ENCODE measurements at places on chromosomes 7 and 10. TPM values are rescaled to one million over a fixed set of nuclear protein-coding genes. Genes with fewer than 3 reads are reported as not detected.
A peak's percentile ranks its signal among the peaks of the same experiment; 100 is the strongest.

GRCh38 chr7:81770728-81771223 is 929 bp upstream of the HGF start:
- DNase-seq, result no peak

DNA sequence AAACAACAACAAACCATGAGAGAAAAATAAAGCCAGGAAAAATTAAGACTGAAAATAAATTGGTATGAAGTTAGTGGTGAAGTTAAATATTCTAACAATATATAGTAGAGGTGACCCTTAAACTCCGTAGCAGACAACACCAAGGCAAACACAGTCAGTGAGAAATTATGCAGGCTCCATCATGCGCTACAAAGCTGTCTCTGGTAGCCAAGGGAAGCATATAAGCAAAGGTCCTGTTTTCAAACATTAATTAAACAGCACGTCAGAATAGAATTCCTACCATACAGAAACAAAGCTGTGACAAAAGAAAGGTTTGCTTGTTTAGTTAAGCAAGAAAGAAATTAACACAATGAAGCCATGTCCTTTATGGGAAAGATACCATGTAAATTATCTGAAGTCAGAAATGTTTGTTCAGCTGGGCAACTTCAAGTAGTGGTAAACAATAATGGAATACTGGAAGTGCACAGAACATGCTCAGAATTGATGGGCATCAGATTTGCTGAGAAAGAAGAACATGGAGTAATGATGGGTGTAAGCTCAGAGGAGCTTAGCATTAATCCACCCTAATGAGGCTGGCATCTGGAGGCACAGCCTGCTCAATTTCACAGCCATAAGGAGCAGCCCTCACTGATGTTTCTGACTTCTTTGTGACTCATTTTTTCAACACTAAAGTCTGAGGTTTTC is 75.7 kb downstream of the IGF2BP3 start:
- DNase-seq, result no peak

DNA sequence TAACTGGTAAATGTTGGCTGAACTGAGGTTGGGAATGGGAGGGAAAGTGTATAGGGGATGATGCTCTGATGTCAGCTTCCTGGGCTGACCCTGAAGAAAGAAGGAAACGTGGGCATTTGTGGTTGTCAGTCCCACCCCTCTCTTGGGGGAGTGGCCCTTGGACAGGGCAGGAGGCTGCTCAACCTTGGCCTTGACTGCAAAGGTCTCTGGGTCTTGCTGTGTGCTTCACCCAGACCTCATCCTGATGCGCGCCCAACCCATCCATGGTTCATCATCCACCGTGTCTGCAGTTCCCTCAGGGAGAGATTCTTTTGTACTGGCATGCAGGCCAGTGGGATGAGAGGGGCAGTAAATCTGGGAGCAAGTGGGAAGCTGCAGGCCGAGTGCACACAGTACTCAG is 4.7 kb upstream of the ZYX start:
- no peak for DNase-seq

DNA sequence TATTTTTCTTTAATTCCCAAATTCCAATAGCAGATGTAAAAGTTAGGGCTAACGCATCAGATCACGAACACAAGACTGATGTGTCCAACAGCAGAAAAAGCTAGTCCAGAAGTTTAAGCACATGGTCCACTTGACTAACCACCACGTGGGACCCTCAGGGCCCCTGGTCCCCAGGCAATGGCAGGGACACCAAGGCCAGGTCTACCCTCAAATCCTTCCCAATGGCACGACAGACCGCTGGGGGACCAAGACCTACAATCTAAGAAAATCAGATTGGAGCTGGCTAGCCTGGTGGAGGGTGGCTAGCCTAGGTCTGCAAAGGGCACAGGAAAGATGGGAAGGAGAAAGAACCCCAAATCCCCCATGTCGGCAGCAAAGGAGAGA is 1.5 kb downstream of the GIGYF1 start:
- no peak for DNase-seq

GRCh38 chr7:22488643-22489462 is 11.1 kb downstream of the STEAP1B start:
- DNase-seq, result peak; percentile 47

Gene NEURL1
- total RNA-seq, result 1.6 TPM

Gene CCL26
- not detected for total RNA-seq

Gene RADIL
- total RNA-seq, result 0.28 TPM

Measured in activated naive CD8-positive, alpha-beta T cell treated with anti-CD3 and anti-CD28 coated beads, Interleukin-2, amount 10 ng/mL, durations not matched to agents 7 days and 5 days (primary cell).